ENCODE measurements at places on chromosomes 12 and 14. TPM values are rescaled to one million over a fixed set of nuclear protein-coding genes. Genes with fewer than 3 reads are reported as not detected.

FAM181A gene
- total RNA-seq = not detected

HCAR2 gene
- total RNA-seq = not detected

PAH gene
- total RNA-seq = not detected

CLEC4C gene
- not detected for total RNA-seq

RASSF9 gene
- total RNA-seq = 6.1 TPM

CCDC196 gene
- total RNA-seq = not detected

KRT80 gene
- under 0.01 TPM for total RNA-seq

SDR9C7 gene
- total RNA-seq = not detected

SMIM41 gene
- not detected for total RNA-seq

KRT74 gene
- total RNA-seq = not detected

SELPLG gene
- 0.11 TPM for total RNA-seq

TAS2R31 gene
- total RNA-seq = 2.7 TPM

OASL gene
- total RNA-seq = 0.11 TPM

Measured in dermis lymphatic vessel endothelial cell (primary cell).